ENCODE measurements at places on chromosomes 5 and 9.

DNA sequence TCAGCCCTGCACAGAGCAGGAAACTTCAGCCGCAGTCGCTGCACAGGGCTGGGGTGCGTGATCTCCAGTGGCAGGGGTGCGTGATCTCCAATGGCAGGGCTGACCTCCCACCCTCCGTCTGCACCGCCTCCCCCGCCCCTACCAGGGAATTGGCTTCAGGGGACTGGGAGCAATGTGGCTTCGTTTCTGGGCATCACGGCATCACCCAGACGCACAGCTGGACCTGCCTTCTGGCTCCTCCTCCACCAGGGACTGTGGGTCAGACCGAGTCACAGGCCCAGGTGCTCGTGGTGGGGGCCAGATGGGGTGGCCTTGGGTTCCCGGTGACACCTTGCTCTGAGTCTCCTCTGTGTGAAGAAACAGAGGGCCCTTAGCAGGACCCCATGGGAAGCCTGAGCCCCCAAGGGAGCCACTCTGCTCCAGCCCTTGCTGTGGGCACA lies 51.1 kb downstream of the AHRR start:
- DNase-seq, result no peak

DNA sequence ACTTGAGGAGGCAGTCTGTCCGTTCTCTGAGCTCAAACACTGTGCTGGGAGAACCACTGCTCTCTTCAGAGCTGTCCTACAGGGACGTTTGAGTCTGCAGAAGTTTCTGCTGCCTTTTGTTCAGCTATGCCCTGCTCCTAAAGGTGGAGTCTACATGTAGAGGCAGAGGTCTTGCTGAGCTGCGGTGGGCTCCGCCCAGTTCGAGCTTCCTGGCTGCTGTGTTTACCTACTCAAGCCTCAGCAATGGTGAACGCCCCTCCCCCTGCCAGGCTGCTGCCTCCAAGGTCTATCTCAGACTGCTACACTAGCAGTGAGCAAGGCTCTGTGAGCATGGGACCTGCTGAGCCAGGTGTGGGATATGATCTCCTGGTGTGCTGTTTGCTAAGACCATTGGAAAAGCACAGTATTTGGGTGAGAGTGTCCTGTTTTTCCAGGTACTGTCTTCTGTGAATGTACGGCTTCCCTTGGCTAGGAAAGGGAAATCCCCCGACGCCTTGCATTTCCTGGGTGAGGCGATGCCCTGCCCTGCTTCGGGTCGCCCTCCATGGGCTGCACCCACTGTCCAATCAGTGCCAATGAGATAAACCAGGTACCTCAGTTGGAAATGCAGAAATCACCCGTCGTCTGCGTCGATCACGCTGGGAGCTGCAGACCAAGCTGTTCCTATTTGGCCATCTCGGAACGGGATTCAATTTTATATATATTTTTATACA lies 58.5 kb downstream of the CNTRL start:
- no peak for DNase-seq

GRCh38 chr5:103480246-103480645 lies 82.3 kb downstream of the NUDT12 start:
- no peak for DNase-seq

- DNase-seq, result no peak
Measured at GRCh38 chr5:148002451-148002850, 61.3 kb upstream of the SPINK5 start.

All from GM12892 (cell line).